SIG-M5 (cell line): ENCODE measurements at places on chromosomes 3 and 15.

GRCh38 chr3:56997675-56998074 is 62.8 kb upstream of the SPATA12 start:
- DNase-seq = no peak

- no peak for DNase-seq
Observed at GRCh38 chr3:30453360-30454039, 152.9 kb upstream of the TGFBR2 start.

GRCh38 chr3:189897406-189897805 is 223.3 kb downstream of the P3H2 start:
- DNase-seq = no peak

DNA sequence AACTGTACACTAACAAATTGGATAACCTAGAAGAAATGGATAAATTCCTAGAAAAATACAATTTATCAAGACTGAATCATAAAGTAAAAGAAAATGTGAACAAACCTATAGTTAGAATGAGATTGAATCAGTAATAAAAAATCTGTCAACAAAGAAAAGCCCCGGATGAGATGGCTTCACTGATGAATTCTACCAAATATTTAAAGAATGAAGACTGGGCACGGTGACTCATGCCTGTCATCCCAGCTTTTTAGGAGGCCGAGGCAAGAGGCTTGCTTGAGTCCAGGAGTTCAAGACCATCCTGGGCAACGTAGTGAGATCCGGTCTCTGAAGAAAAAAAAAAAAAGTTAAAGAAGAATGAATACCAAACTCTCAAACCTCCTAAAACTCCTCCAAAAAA is 17.7 kb upstream of the AP4E1 start:
- DNase-seq = no peak

DNA sequence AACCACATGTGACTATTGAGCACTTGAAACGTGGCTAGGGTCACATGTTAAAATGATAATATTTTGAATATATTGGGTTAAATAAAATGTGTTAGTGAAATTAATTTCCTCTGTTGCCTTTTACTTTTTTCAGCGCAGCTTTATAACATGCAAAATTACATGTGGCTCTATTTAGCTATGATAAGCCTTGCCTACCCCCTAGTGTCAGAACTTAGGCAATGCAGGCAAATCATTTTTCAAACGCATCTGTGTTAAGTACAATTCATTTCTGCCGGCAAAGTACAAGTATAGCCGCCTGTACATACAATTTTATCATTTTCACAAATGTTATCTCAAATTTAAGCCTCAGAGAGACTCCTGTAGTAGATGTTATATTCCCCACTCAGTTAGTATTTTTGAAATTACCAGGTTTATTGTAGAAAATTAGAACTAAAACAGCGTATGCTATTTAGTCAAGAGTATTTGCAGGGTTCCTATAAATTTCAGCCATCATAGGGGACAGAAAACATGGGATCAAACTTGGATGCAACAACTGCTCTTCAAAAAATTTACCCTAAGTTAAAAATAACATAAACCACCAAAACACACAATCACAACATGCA is 56.1 kb downstream of the TAFA4 start:
- DNase-seq = no peak

GRCh38 chr15:23629234-23629805 is 18.3 kb downstream of the MAGEL2 start:
- DNase-seq = no peak

GRCh38 chr15:89052474-89052873 is 35.8 kb upstream of the ABHD2 start:
- DNase-seq = no peak

DNA sequence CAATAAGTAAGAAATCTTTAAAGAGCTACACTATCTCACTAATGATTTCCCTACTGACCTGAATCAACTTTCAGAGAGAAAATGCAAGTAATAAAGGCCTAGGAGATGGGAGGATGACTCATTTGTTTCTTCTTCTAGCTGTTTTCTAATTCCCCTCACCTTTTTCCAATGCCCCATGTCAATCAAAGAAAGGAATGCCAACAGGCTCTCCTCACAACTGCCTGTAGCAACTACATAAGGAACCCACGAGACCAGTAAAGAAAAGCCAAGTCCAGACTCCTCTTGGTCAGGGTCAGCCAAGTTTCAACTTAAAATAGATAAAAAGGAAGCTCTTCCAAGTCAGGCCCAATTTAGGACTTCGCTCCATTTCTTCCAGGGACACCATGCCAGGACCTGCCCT is 201.9 kb downstream of the TNIK start:
- no peak for DNase-seq
